Smooth muscle cell of trachea (primary cell): ENCODE measurements at places on chromosomes 12 and 14. TPM values are rescaled to one million over a fixed set of nuclear protein-coding genes. Genes with fewer than 3 reads are reported as not detected.

Gene STXBP6
- 6.1 and 9.6 TPM in 2 replicates for total RNA-seq

Gene TAS2R20
- total RNA-seq, result 2.8 and 5.1 TPM in 2 replicates

Gene ARHGDIB
- total RNA-seq, result 0.83 and 4.7 TPM in 2 replicates

Gene FLVCR2
- 0.87 and 5.3 TPM in 2 replicates for total RNA-seq

Gene ESR2
- total RNA-seq, result 0.29 and 0.50 TPM in 2 replicates

Gene CALCOCO1
- 105 and 211 TPM in 2 replicates for total RNA-seq

Gene ADSS1
- 2.5 and 7.1 TPM in 2 replicates for total RNA-seq

Gene FSCB
- under 0.01 TPM in 1 of 2 replicates, not detected in the other for total RNA-seq

Gene SMCO2
- total RNA-seq, result 0.15 and 0.17 TPM in 2 replicates

Gene INHBC
- not detected in 2 replicates for total RNA-seq

Gene MRPS35
- total RNA-seq, result 46.1 and 68.7 TPM in 2 replicates

Gene SLC2A14
- 0.17 TPM in 1 of 2 replicates, not detected in the other for total RNA-seq

Gene KSR2
- under 0.01 TPM in 1 of 2 replicates, not detected in the other for total RNA-seq

Gene RHOJ
- 1.9 and 2.0 TPM in 2 replicates for total RNA-seq

Gene BBOF1
- total RNA-seq, result 5.5 and 6.0 TPM in 2 replicates

Gene PGF
- total RNA-seq, result 14.8 and 22.5 TPM in 2 replicates

Gene ASPG
- total RNA-seq, result not detected in 2 replicates

Gene ENDOU
- 0.17 and 0.29 TPM in 2 replicates for total RNA-seq
